ENCODE measurements at places on chromosomes 3 and 15. TPM values are rescaled to one million over a fixed set of nuclear protein-coding genes. Genes with fewer than 3 reads are reported as not detected.

DNA sequence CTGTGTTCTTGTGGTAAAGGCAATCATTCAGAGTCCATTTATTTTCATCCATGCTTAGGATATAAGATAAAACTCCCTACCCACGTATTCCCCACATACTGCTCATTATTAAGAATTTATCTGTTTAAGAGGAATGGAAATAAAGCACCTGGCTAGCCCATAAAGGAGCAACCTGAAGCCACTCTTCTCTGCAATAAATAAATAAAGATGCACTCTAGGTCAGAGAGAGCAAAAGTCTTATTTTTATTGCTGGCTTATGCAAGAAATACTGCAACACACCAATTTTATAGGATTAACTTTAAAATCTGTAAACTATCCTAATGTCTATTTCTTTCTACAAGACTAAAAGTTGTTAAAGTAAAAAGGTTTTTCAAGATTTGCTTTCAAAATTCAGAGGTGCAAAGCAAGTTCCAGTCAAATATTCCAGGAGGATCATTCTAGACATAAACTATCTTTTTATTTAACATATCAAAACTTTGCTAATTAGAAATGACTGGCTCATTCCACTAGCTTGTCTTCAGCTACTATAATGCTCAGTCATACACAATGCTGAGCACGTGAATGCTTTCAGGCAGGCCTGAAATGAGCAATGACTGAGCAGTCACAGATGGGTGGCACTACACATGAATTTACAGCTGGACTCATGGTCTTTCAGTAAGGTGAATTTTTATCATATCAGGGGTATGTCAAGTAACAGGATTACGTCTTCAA, 7.1 kb downstream of the TJP1 start:
- DNase-seq = no peak

- no peak for DNase-seq
Observed at GRCh38 chr15:66249605-66250174, 3.9 kb downstream of the MEGF11 start.

DNA sequence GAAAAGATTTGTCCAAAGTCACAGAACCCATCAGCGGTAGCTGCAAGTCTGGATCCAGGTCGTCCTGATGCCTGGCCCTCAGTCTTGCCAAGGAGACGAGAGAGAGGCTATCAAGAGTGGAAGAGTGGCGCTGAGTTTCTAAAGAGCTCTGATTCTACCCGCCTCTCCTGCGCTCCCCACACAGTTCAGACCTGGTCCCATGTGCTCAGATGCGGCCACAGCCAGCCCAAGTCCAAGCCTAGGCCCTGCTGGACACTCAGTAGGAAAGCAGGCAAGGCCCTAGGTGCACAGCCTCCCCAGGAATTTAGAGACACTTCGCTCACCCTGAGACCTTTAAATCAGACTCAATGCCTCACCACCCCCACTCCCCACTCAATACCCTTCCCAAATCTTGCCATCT, 32.4 kb downstream of the CCDC12 start:
- no peak for DNase-seq

DNA sequence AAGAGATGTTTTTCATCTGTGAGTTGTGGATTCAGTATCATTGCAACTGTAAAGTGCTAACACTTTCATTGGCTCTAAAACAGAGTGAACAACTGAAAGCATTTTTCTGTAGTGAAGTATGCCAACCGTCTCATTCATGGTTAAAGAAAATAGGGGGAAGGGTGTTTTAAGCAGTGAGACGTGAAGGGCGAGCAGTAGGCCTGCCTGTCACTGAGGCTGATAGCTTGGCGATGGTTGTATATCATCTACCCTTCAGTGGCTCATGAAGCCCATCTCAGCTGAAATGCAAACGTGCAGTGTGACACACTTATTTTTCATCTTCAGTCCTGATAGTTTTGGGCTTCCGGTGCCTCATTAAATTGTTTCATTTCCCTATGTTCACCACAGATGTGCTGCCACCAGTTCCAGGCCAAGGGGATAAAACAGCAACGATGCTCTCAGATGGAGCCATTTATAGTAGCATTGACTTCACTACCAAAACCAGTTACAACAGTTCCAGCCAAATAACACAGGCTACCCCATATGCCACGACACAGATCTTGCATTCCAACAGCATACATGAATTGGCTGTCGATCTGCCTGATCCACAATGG, 562.0 kb downstream of the ROBO2 start:
- no peak for DNase-seq

DNA sequence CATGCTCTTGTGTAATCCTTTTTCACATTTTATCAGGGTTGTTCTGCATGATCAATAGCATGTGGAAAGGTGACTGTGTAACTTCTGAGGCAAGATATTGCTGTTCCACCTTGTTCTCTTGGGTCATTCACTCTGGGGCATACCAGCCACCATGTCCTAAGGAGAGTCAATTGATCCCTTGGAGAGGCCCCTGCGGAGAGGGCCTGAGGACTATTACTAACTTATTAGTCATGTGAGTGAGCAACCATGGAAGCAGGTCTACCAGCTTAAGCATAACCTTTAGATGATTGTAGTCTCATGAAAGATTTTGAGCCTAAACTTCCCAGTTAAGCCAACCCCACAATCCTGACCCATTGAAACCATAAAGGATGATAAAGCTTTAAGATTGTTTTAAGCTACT, 22.0 kb upstream of the COL6A5 start:
- no peak for DNase-seq

DNA sequence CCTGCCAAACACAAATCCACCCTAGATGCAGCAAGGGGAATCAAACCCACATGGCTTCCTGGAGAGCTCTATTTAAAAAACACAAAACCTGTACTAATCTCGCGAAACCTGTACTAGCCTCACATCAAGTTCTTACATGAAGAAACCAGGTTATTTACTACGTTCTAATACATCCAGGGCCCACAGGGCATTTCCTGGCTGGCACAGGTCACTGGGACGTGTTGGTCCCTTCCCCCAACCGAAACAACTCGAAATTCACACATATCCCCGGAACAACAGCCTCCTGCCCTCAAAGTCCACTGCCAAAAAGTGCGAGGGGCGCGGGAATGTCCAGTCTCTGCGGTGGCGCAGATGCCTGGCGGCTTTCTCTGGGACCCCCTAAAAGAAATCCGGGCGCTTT, 955 bp downstream of the CDCP1 start:
- no peak for DNase-seq

DNA sequence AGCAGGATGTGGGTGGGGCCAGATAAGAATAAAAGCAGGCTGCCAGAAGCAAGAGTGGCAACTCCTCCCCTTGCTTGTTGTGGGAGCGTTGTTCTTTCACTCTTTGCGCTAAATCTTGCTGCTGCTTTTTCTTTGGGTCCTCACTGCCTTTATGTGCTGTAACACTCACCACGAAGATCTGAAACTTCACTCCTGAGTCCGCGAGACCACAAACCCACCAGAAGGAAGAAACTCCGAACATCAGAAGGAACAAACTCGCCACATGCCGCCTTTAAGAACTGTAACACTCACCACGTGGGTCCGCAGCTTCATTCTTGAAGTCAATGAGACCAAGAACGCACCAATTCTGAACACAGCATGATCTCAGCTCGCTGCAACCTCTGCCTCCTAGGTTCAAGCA, 72.9 kb downstream of the IL12A start:
- DNase-seq = no peak

GRCh38 chr3:194098081-194098842, 37.7 kb upstream of the HES1 start:
- DNase-seq = peak; percentile 93

- no peak for DNase-seq
Observed at GRCh38 chr3:149274220-149274619, 52.6 kb upstream of the CP start.

DNA sequence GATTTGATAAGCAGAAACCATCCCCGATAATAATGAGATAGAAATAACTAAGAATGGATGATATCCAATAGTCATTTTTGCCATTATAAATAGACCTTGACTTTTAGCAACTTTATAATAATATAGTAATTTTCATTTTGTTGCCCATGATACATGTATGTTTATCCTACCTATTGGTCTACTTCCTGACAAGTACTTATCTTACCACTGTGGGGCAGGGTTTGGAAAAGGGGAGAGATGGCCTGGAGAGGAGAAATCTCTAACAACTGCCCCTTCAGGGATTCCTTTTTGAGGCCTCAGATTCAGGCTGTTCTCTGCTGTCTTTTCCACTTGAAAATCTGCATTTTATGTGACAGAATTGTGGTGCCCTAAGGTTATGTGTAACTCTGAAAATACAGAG, 42.2 kb downstream of the FAM98B start:
- no peak for DNase-seq

- no peak for DNase-seq
Observed at GRCh38 chr15:80275961-80276360, 23.9 kb upstream of the CTXND1 start.

GRCh38 chr15:74240002-74240568, 4.0 kb downstream of the CCDC33 start:
- peak; percentile 74 for DNase-seq

DNA sequence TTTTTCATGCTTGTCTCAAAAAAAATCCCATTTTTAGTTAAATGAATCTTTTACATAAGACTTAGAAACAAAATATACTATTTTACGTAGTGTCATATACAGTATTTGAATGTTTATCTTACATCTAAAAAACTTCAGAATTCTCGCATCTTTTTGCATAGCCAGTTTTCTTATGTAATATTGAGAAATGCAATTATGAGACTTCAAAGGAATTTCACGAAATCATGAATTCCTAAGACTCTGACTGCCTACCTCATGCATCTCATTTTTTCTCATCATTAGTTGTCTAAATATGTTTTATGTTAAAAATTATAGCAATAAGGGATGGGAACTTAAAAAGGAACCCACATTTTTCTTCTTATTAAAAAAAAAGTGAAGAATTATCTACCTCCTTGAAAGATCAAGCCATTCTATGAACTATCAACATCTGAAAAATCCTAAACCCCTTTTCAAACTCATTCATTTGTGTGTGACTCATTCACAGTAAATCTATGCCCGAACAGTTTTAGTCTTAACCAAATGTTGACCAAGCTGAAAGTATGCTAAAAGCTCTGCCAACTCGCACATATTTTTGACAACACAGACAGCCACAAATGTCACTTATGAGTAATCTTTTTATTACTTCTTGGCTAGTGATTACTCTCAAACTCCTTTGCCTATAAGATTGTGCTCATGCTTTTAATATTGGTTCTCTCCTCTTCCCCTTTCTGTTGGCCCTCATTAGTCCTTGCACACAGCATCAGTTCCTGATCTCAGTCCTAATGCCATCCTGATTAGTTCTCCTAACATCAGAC, 115.9 kb downstream of the DCLK3 start:
- DNase-seq = peak; percentile 11

DNA sequence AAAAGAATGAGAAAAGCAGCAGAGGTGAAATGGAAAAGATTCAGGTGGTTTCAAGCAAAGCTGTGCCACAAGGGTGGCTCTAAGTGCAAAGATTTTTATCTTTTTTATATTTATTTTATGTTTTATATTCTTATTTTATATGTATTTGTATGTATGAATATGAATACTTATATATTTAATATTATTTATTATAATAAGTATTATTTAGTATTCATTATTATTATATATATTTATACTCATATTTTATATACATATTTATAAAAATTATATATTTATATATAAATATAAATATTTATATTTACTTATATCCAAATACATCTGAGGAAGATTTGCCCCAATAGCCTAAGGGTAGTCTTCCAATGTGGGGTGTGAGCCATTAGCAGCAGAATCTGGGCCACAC, 1002.0 kb downstream of the CADM2 start:
- no peak for DNase-seq

- DNase-seq = no peak
Observed at GRCh38 chr3:52289338-52289746, 1.7 kb downstream of the GLYCTK start.

MST1 gene
- total RNA-seq = 7.0 TPM

AGBL1 gene
- total RNA-seq = 18.1 TPM

BSN gene
- total RNA-seq = 0.44 TPM

MEIS2 gene
- 8.5 TPM for total RNA-seq

All from muscle of leg (tissue), 16 donors.